ENCODE measurements at places on chromosomes 2 and 18.

DNA sequence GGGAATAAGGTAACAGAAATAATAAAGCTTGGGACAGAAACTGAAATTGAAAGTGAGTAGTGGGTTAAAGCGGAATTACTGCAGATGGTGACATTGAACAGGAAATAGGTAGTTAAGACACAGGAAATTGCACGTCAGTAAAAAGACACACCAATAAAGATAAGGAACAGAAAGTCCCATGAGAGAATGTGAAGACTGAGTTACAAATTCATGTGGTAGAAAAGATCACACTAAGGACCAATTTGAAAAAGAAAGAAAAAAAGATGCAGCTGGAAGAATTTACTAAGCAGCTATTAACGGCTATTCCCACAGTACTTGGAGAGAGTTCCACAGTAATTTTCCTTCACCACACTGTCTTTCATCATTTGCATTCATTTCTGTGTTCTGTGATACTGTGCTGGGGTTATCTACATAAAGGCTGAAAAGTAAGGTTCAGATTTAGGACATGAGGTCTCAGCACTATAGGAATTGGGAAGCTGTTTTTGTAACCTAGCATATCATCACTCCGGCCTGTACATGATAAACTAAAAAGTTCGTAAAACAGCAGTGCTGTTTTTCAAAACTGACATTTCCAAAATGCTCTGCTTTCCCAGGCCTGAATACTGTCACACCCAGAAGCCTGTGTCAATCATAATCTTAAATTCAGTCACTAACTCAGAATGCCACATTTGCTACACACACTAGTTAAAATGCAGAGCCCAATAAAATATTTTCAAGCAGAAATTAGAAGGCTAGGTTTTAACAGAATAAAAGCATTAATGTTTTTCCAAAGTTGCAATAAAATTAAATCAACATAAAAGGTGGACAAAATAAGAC is 42.9 kb downstream of the SRBD1 start:
- no peak for DNase-seq

DNA sequence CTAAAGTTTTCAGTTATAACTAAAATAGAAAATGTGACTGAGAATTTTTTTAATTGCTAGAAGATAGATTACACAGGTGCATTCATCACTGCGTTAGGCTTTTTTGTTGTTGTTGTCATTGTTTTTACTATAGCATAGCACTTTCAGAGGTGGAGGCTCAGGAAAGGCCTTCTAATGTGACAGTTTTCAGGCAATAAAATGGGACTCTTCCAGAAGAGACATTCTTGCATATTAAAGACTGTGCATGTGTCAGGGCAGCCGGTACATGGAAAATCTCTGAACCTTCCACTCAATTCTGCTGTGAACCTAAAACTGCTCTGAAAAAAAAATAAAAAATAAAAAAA is 175.2 kb downstream of the METTL4 start:
- no peak for DNase-seq

- DNase-seq = peak; percentile 16
Measured at GRCh38 chr2:62467100-62467474, 38.9 kb downstream of the TMEM17 start.

- peak; percentile 6 for DNase-seq
Measured at GRCh38 chr2:200787351-200788120, 24.2 kb upstream of the BZW1 start.

- peak; percentile 3 for DNase-seq
Measured at GRCh38 chr2:50746526-50746925, 285.4 kb downstream of the NRXN1 start.

All from NCI-H526 treated with DMSO at 0.1 percent for 48 hours (cell line).